Renal pelvis (tissue), 12 donors: ENCODE measurements at places on chromosomes 12 and 14. TPM values are rescaled to one million over a fixed set of nuclear protein-coding genes. Genes with fewer than 3 reads are reported as not detected.

The TESPA1 gene
- polyA plus RNA-seq: 0.20 TPM

The USP44 gene
- polyA plus RNA-seq: 1.4 TPM

The TMPRSS12 gene
- 0.10 TPM for polyA plus RNA-seq

The AKAP3 gene
- 3.8 TPM for polyA plus RNA-seq

The TEX22 gene
- polyA plus RNA-seq: 1.4 TPM

The GALC gene
- polyA plus RNA-seq: 39.8 TPM

The PRB2 gene
- polyA plus RNA-seq: not detected

The CISTR gene
- polyA plus RNA-seq: 0.20 TPM

The PIANP gene
- 15.3 TPM for polyA plus RNA-seq

The ZDHHC17 gene
- polyA plus RNA-seq: 81.8 TPM

The INHBE gene
- polyA plus RNA-seq: 0.53 TPM

The ARHGEF25 gene
- polyA plus RNA-seq: 33.9 TPM

The ADCY4 gene
- polyA plus RNA-seq: 19.3 TPM

The ZNF385A gene
- 14.6 TPM for polyA plus RNA-seq

The TAS2R14 gene
- polyA plus RNA-seq: 2.6 TPM

The SERPINA10 gene
- polyA plus RNA-seq: 0.28 TPM

The MFAP5 gene
- polyA plus RNA-seq: 0.10 TPM

The ATP23 gene
- polyA plus RNA-seq: 11.6 TPM

The KCTD10 gene
- polyA plus RNA-seq: 44.1 TPM

The TAS2R42 gene
- polyA plus RNA-seq: 0.33 TPM

The ZNF891 gene
- polyA plus RNA-seq: 7.8 TPM

The TAS2R31 gene
- 0.88 TPM for polyA plus RNA-seq

The SLC25A47 gene
- polyA plus RNA-seq: not detected

The CLEC1A gene
- polyA plus RNA-seq: 2.5 TPM

The TGM1 gene
- 1.5 TPM for polyA plus RNA-seq

The REP15 gene
- polyA plus RNA-seq: 3.3 TPM

The NPAS3 gene
- 9.6 TPM for polyA plus RNA-seq

The IAPP gene
- not detected for polyA plus RNA-seq

The NOVA1 gene
- 22.2 TPM for polyA plus RNA-seq

The UNC119B gene
- polyA plus RNA-seq: 76.5 TPM

The C12orf54 gene
- polyA plus RNA-seq: 0.61 TPM

The SLC39A5 gene
- polyA plus RNA-seq: 81.7 TPM

The PGAM5 gene
- 23.1 TPM for polyA plus RNA-seq

The P2RX7 gene
- polyA plus RNA-seq: 0.54 TPM

The CELA1 gene
- not detected for polyA plus RNA-seq

The FOXG1 gene
- 0.07 TPM for polyA plus RNA-seq

The ARID2 gene
- 37.6 TPM for polyA plus RNA-seq

The TAS2R9 gene
- not detected for polyA plus RNA-seq

The KCNJ8 gene
- polyA plus RNA-seq: 19.4 TPM

The MYO1H gene
- 1.5 TPM for polyA plus RNA-seq

The LALBA gene
- polyA plus RNA-seq: not detected

The DAO gene
- 1.2 TPM for polyA plus RNA-seq

The RNASE1 gene
- 202 TPM for polyA plus RNA-seq
